Bronchial smooth muscle cell (primary cell): ENCODE measurements at places on chromosomes 12 and 14. TPM values are rescaled to one million over a fixed set of nuclear protein-coding genes. Genes with fewer than 3 reads are reported as not detected.

Gene TMPRSS12
- total RNA-seq, result not detected in 2 replicates

Gene STXBP6
- 3.9 and 7.6 TPM in 2 replicates for total RNA-seq

Gene PTPRO
- 0.17 and 0.32 TPM in 2 replicates for total RNA-seq

Gene EPYC
- not detected in 2 replicates for total RNA-seq

Gene IPO8
- total RNA-seq, result 41.6 and 50.2 TPM in 2 replicates

Gene RFX4
- total RNA-seq, result not detected in 2 replicates

Gene SLC5A8
- total RNA-seq, result not detected in 2 replicates

Gene ENDOU
- 0.09 and 0.16 TPM in 2 replicates for total RNA-seq

Gene PAPOLA
- total RNA-seq, result 46.9 and 59.3 TPM in 2 replicates

Gene COCH
- 0.09 and 0.16 TPM in 2 replicates for total RNA-seq

Gene CYP27B1
- total RNA-seq, result 0.26 TPM in 1 of 2 replicates, not detected in the other

Gene LRP1-AS
- total RNA-seq, result 0.17 TPM in 1 of 2 replicates, not detected in the other

Gene HECTD1
- 498 and 645 TPM in 2 replicates for total RNA-seq

Gene SSPN
- 15.4 and 26.4 TPM in 2 replicates for total RNA-seq

Gene NEUROD4
- total RNA-seq, result not detected in 2 replicates

Gene BBOF1
- total RNA-seq, result 4.6 and 6.9 TPM in 2 replicates

Gene PLEKHD1
- under 0.01 TPM in 2 replicates for total RNA-seq

Gene SLC25A47
- not detected in 2 replicates for total RNA-seq

Gene CD163L1
- under 0.01 and 0.16 TPM in 2 replicates for total RNA-seq

Gene KRT73
- total RNA-seq, result not detected in 2 replicates

Gene FOXN4
- not detected in 2 replicates for total RNA-seq

Gene MGAT2
- 38.1 and 63.4 TPM in 2 replicates for total RNA-seq

Gene KERA
- total RNA-seq, result not detected in 2 replicates

Gene SERPINA12
- total RNA-seq, result not detected in 2 replicates

Gene HOXC12
- not detected in 2 replicates for total RNA-seq

Gene BMP4
- total RNA-seq, result 1.1 and 7.6 TPM in 2 replicates

Gene TRAFD1
- total RNA-seq, result 58.6 and 63.6 TPM in 2 replicates

Gene CPNE6
- not detected in 2 replicates for total RNA-seq

Gene COL2A1
- not detected in 2 replicates for total RNA-seq

Gene SFSWAP
- total RNA-seq, result 19.7 and 23.3 TPM in 2 replicates

Gene NELL2
- total RNA-seq, result under 0.01 TPM in 1 of 2 replicates, not detected in the other

Gene KCNMB4
- total RNA-seq, result 0.16 and 0.43 TPM in 2 replicates

Gene CCDC175
- not detected in 2 replicates for total RNA-seq

Gene AHNAK2
- total RNA-seq, result 137 and 171 TPM in 2 replicates

Gene RNASE7
- not detected in 2 replicates for total RNA-seq

Gene NDRG2
- total RNA-seq, result 0.52 TPM in 1 of 2 replicates, not detected in the other
